LHCN-M2 (cell line): ENCODE measurements at places on chromosomes 3 and 15. TPM values are rescaled to one million over a fixed set of nuclear protein-coding genes. Genes with fewer than 3 reads are reported as not detected.

- DNase-seq: peak; percentile 56
These were observed 35.8 kb downstream of the MGLL start for GRCh38 chr3:127786353-127787070.

- no peak for DNase-seq
These were observed 135.6 kb upstream of the ABI3BP start for GRCh38 chr3:101128786-101129185.

DNA sequence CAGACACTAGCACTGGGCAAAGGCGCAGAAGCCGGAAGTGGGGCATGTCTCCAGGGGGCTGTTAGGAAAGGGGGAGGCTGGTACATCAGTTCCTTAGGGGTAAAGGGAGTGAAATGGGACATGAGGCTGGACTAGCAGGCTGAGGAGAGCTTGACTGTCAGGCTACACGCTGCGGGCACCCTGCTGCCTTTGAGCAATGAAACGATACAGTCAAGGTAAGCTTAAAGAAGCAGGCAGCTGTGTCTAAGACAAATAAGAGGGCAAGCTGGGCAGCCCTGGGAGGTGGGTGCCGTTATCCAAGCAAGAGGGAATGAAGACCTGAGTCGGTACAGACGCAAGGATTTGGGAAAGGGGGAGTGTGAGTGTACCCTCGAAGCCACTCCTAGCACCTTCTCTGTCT is 51.0 kb upstream of the DCLK3 start:
- no peak for DNase-seq

Gene DAPK2
- 0.06 and 2.2 TPM in 2 replicates for total RNA-seq

- no peak for DNase-seq
These were observed 162.2 kb downstream of the SMAD6 start for GRCh38 chr15:66864086-66864830.

GRCh38 chr3:146077181-146077580 is 83.8 kb downstream of the PLOD2 start:
- peak; percentile 18 for DNase-seq

Gene PDZRN3
- total RNA-seq: 6.5 and 6.7 TPM in 2 replicates

GRCh38 chr15:46278062-46278461 is 643.2 kb downstream of the SQOR start:
- no peak for DNase-seq

Gene ERICH6
- total RNA-seq: 0.11 and 0.38 TPM in 2 replicates

Gene FILIP1L
- total RNA-seq: 2.2 and 4.7 TPM in 2 replicates

Gene HESX1
- 0.17 TPM in 1 of 2 replicates, not detected in the other for total RNA-seq

Gene TLR9
- under 0.01 TPM in 1 of 2 replicates, not detected in the other for total RNA-seq

Gene ST8SIA2
- total RNA-seq: 12.7 and 15.7 TPM in 2 replicates
